ENCODE measurements at places on chromosomes 16 and 17. TPM values are rescaled to one million over a fixed set of nuclear protein-coding genes. Genes with fewer than 3 reads are reported as not detected.

The EFCAB13 gene
- 10.3 TPM for polyA plus RNA-seq

The KAT8 gene
- polyA plus RNA-seq: 65.7 TPM

- no peak for DNase-seq
Observed at GRCh38 chr17:78342449-78343186, 17.3 kb downstream of the SOCS3 start.

GRCh38 chr17:59753522-59754467 lies 46.3 kb downstream of the VMP1 start:
- DNase-seq: peak; percentile 91

- peak; percentile 68 for DNase-seq
Observed at GRCh38 chr16:85136702-85137322, 24.5 kb upstream of the CIBAR2 start.

The PTX4 gene
- polyA plus RNA-seq: not detected

GRCh38 chr17:570388-570787 lies 144.3 kb downstream of the VPS53 start:
- no peak for DNase-seq

DNA sequence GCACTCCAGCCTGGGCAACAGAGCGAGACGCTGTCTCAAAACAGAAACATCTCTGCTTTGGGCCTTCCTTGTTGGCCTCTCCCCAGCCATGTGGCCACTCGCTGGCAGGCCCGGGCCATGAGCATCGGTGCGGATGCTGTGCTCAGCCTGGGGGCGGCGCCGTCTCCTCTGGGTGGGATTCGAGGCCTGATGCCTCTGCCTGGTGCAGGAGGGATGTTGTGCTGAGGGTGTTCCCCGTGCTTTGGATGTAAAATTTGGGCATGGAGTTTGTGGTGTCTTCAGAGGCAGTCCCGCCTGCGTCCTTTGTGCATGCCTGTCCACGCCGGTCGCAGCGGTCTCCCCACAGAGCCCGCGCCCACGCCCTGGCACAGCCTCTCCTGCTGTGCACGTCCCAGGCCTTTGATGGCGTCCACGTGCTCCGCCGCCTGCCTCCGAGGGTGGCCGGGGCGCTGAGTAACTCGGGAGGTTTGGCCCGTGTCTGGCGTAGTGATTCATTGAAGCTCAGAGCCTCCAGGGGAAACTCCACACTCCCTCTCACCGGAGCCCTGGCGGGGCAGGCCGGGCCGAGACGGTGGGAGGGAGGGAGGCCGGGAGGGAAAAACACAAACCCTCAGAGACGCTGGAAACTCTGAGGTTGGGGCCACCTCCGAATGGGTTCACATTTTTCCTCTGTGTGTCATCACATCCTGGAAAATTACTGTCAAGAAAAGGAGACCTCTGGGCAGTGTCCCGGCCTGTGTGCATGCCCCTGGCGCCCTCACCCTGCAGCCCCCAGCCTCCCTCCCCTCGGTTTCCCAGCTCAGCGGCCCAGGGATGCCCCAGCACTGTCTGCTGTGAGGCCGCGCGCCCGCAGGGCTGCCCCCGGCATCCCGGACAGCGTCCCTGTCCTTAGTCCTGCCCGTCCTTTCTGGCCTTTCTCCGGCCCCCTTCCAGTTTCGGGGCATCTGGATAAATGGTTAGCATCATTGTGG lies 19.0 kb downstream of the CENPX start:
- peak; percentile 69 for DNase-seq

DNA sequence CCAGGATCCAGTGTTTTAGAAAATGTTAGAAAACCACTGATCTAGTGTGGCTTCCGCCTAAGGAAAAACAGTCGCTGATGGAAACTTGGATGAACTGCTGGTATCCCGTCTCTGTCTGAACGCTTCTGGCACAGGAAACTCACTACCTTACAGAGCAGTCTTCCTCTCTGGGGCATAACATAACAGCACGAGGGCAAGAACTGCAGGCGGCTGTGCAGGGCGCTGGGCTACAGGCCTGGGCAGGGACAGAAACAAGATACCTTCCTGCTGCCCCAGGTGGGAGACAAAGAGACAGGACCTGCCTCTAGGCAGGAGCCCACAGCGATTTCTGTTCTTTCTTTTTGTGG lies 10.5 kb downstream of the MXRA7 start:
- no peak for DNase-seq

DNA sequence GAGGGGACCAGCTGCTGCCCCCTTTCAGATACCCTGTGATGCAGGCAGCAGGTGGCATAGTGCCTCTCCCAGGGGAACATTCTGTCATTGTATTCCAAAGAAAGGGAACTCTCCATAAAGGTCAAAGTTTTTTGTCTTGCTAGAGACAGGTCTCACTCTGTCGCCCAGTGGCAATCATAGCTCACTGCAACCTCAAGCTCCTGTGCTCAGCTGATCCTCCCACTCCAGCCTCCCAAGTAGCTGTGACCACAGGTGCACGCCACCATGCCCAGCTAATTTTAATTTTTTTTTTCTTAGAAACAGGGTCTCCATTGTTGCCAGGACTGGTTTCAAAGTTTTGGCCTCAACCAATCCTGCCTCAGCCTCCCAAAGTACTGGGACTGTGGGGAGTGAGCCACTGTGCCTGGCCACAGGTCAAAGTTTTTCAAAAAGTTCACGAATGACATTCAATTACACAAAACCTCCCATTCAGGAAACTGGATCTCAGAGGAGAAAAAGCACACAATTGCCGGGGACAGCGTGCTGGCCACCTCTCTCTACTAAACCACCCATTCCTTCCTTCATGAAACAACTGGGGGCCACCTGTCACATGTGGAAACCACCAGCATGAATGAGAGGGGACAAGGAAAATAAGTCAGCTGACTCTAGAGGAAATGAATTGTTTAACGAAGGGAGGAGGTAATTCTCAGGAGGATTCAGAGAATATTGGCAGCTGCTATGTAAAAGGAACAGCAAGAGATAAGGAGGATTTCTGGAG lies 80.0 kb downstream of the MARCHF10 start:
- no peak for DNase-seq

- DNase-seq: no peak
Observed at GRCh38 chr17:2222901-2223616, 80.5 kb downstream of the SMG6 start.

GRCh38 chr17:73197161-73197560 lies 4.3 kb downstream of the COG1 start:
- DNase-seq: no peak

DNA sequence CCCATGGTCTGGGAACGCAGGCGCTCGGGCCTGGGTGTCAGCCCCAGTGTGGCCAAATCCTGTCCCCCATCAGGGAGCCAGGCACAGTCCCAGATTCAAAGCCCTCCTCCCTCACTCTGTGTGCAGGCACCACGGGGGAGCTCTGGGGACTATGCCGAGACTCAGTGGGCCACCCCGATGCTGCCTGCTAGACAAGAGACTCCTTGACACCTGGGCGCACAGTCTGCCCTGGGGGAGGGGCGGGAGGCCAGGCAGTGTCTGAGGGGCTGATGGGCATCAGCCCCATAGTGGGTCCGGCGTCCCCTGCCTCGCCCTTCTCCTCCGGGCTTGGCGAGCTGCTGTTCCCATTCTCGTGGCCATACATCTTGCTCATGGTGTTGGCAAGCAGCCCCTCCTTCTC lies 8.5 kb upstream of the CD79B start:
- no peak for DNase-seq

GRCh38 chr17:80363518-80364090 lies 51.4 kb upstream of the ENDOV start:
- no peak for DNase-seq

- DNase-seq: no peak
Observed at GRCh38 chr17:36593656-36594316, 2.1 kb downstream of the DHRS11 start.

GRCh38 chr17:81295676-81296381 lies 722 bp upstream of the SLC38A10 start:
- DNase-seq: peak; percentile 74

DNA sequence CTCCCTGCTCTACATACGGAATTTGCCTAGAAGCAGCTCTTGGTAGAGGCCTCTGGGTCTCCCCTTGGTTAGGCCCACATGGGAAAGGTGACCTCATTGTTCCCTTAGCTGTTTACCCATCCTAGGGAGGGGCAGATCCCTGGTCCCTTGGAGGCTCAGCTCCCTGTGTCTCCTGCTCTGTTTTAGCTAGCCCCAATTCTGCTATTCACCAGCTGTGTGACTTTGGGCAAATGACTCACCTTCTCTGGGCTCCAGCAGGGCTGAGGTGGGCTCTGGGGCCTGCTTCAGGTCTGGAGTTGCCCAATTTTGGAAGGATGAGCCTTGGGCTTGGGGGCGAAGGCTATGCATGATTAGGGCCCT lies 3.9 kb downstream of the ABCC3 start:
- DNase-seq: no peak

DNA sequence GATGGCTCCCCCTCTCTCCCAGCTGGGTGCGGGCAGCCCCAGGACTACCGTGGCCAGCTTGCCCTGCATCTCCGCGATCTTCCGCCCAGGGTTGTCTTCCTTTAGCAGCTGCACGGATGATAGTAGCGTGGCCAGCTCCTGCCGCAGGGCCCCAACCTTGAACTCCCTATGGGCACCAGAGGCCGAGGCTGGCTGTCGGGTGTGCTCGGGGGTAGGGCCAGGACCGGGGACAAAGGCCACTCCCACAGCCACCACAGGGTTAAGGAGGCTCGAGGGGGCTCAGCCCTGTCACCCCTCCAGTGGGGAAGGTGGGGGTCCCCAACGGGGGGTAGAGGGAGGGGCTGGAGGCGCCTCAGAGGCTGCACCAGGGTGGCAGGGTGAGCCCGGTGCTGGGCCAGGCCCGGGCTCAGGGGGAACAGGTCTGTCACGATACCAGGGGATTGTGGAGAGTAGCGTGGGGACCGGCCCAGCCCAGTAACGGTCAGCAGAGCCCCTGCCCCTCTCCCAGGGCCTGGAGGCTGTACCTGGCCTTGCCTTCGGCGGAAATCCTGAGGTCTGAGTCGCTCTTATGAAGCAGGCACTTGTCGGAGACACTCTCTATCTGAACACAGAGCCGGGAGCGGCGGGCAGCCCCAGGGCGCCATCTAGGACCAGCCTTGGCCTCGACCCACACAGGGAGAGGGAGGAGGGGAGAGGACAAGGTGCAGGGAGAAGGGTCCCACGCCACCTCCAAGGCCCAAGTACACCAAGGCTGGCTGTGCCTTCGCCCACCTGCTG lies 5.2 kb downstream of the PERCC1 start:
- DNase-seq: no peak

DNA sequence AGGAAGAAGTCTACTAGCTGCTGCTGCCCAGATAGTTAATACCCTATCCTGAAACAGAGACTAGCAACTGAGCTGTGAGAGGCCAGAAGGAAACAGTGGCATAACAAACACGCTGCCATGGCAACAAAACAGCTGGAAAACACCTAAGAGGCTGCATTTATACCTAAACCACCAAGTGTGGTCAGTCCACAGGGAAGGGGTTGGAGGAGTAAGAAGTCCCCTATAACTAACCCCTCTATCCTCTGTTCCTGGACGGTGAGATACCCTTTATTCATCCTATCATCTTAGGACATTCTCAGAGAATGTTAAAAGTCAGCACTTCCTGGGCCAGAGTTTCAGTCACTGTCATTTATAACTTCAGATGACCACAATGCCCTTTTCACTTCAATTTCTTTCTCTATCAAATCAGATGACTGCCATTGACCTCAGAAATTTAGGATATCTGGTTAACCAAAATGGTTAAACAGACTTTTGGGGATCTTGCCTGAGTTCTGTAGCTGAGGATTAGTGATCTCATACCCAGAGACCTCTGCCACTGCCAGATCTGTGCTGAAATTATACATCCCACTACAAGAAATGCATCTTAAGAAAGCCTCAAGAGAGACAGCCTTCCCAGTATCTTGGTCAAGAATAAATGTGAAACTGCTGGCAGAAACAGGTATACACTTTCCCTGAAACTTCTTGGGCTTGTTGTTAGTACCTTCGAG lies 36.2 kb downstream of the STH start:
- no peak for DNase-seq

- DNase-seq: no peak
Observed at GRCh38 chr17:41352597-41353366, 2.2 kb upstream of the KRT33A start.

The PRAC1 gene
- polyA plus RNA-seq: not detected

GRCh38 chr17:3962217-3962964 lies 1.8 kb downstream of the ATP2A3 start:
- DNase-seq: no peak

- DNase-seq: no peak
Observed at GRCh38 chr16:79943736-79944135, 343.2 kb upstream of the MAF start.

The MYH11 gene
- polyA plus RNA-seq: 80.3 TPM

GRCh38 chr16:1300664-1301476 lies 8.6 kb upstream of the UBE2I start:
- DNase-seq: peak; percentile 56

The HS3ST4 gene
- polyA plus RNA-seq: 0.11 TPM

DNA sequence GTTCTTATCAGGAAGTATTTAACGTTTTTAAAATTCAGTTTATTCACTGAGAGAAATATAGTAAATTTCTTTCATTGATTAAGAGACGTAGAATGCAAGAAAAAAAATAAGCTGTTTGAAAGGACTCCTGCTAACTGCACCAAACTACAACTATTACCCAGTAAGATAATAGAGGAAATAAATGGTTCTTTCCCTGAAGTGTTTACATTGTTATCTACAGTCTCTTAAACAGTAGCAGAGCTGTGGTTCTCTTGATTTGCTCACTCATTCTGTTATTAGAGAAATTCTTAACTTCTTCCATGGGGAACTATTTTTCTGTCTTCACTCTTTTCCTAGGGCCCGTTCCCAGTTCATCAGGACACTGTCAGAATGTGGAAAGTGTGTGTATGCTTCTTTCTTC lies 973.0 kb downstream of the KCNJ2 start:
- DNase-seq: no peak

The ACSM2A gene
- 0.37 TPM for polyA plus RNA-seq

- DNase-seq: no peak
Observed at GRCh38 chr17:76704805-76705204, 6.0 kb downstream of the MXRA7 start.

The MYH1 gene
- polyA plus RNA-seq: not detected

- DNase-seq: no peak
Observed at GRCh38 chr17:35889818-35890773, 9.9 kb upstream of the CCL5 start.

The CIAO3 gene
- polyA plus RNA-seq: 27.2 TPM

The TM4SF5 gene
- not detected for polyA plus RNA-seq

The TMIGD1 gene
- not detected for polyA plus RNA-seq

The ST6GALNAC2 gene
- 4.2 TPM for polyA plus RNA-seq

The IGFALS gene
- polyA plus RNA-seq: 2.6 TPM

- no peak for DNase-seq
Observed at GRCh38 chr17:77782201-77782600, 176.3 kb upstream of the TNRC6C start.

GRCh38 chr16:70685061-70685937 lies 554 bp downstream of the MTSS2 start:
- DNase-seq: no peak

- no peak for DNase-seq
Observed at GRCh38 chr17:71472809-71473789, 647.7 kb upstream of the SOX9 start.

The CSH1 gene
- polyA plus RNA-seq: 0.26 TPM

The GCGR gene
- 0.37 TPM for polyA plus RNA-seq

The NUPR1 gene
- 32.8 TPM for polyA plus RNA-seq

The PLXDC1 gene
- 7.3 TPM for polyA plus RNA-seq

- DNase-seq: no peak
Observed at GRCh38 chr16:9330095-9330494, 238.7 kb downstream of the HAPSTR1 start.

Measured in left lung (tissue), 14 donors.